ENCODE measurements at places on chromosomes 4 and X. TPM values are rescaled to one million over a fixed set of nuclear protein-coding genes. Genes with fewer than 3 reads are reported as not detected.

The CDKL5 gene
- 5.0 TPM for total RNA-seq

DNA sequence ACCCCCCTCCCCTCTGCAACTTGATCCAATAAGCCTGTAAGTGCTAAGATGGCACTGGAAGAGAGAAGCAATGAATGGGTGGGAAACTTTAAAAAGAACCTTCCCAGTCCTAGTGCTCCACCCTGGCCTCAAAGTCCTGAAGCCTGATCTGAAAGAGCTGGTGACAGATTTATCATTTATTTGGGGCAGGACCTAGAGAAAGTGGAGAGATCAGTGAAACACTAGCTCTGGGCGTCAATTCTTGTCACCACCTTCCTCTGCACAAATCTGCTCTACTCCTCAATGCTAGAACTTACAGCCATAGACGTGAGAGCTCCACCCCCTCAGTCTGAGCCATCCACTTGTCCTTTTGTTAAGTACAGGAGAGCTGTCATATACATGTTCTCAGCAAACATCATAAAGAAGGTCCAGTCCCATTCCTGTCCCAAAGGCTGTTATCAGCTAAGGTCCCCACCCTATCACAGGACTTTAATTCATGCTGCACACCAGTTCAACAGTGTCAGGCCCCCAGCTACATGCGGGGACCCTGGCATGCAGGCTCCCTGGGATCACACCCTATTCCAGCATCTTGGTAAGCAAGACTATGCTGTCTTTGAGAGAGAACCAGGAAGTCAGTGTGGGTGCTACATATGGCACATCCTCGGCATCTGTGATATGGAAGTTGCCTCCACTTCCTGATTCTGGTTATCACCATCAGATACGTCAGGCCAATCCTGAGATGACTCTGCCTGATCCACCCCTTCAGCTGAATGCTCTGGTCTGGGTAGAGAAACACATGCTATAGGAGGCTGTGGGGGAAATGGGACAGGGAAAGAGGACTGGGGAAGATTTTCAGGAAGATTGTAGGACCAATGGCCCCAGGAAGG is 2.3 kb downstream of the P2RY4 start:
- no peak for DNase-seq

- no peak for DNase-seq
Observed at GRCh38 chr4:115117651-115118050, 4.2 kb upstream of the NDST4 start.

DNA sequence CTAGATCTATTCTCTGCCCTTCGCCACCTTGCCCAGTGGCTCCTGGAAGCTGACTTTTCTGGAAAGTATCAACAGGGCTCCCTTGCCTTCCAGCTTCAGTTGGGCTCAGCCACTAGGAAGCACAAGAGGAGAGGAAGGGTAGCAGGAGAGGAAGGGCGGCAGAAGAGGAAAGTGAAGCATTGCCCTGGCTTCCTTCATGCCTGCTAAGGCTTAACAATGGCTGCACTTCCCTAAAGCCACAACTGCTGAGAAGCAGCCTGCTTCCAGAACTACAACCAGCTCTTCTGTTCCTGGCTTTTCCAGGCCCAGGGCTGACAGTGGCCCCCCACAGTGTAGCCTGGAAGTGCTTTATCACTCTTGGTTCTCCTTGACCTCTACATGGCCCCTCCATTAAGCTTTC is 29.1 kb upstream of the PGM2 start:
- DNase-seq, result no peak
